T-helper 22 cell (primary cell): ENCODE measurements at places on chromosomes 6 and 20.

GRCh38 chr6:98433325-98434056 lies 400.9 kb upstream of the POU3F2 start:
- no peak for DNase-seq

- DNase-seq, result no peak
Observed at GRCh38 chr6:160217073-160217472, 41.5 kb downstream of the SLC22A2 start.

DNA sequence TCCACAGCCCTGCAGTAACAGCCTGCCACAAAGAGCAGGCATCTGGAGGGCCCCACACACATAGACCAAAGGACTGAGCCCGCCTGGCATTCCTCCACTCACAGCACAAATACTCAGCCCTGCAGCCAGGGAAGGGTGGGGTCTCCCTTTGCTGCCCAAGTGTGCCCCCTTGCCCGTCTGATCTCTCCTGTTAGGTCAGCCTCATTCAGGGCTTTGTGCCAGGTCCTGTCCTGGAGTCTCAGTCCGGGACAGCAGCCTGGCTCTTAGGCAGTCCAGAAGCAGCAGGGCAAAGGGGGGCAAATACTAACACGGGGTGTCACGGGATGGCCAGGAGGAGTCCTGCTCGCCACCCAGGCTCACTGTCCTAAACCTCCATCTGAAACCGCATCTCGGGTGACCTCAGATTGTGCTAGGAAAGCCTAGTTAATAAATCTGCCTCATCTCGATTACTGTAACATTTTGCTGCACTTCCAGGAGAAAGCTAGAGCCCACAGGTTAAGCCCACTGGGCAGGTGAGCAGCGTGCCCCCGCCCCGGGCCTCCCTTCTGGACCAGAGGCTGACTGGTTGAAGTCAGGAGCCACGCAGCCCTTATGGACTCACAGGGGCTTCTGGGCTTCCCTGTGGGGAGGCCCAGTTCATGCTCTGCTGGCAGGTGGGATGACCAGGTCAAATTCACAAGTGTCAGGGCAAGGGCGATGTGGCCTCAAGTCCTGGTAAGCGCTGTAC lies 3.2 kb upstream of the OGFR start:
- no peak for DNase-seq

DNA sequence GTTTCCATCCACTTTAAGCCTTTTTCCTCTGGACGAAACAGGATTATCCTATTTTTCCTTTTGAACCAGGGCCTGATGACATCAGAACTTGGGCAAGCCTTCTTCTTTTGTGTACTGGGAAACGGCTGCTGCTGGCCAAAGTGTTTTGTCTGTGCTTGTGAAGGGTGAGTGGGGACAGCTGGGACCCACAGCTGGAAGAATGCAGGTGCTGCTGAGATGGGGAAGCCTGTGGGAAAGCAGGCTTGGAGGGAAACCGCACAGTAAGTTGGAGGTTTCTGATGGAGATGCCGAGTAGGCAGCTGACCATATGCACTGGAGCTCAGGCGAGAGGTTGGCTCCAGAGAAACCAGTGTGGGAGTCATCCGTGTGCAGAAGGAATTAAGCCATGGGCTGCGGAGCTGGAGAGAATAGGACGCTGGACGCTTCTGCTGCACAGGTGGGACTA lies 8.5 kb upstream of the PSMG4 start:
- no peak for DNase-seq

- DNase-seq, result no peak
Observed at GRCh38 chr6:32107406-32107805, 1.7 kb downstream of the TNXB start.

GRCh38 chr20:59207742-59208357 lies 44.2 kb downstream of the ZNF831 start:
- peak; percentile 51 for DNase-seq

DNA sequence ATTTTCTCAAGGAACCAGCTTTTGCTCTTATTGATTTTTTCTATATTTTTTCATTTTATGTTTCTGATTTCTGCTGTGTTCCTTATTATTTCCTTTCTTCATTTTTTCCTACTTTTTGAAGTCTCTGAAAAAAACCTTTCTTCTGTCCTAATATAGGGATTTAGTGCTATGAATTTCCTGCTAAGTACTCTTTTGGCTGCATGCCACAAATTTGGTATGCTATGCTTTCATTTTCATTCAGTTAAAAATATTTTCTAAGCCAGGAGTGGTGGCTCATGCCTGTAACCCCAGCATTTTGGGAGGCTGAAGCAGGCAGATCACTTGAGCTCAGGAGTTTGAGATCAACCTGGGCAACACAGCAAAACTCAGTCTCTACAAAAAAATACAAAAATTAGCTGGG lies 30.6 kb downstream of the SIRPD start:
- no peak for DNase-seq

GRCh38 chr6:166162599-166163342 lies 4.9 kb downstream of the TBXT start:
- DNase-seq, result no peak

GRCh38 chr6:80235647-80236046 lies 129.2 kb downstream of the BCKDHB start:
- DNase-seq, result no peak

- no peak for DNase-seq
Observed at GRCh38 chr20:41738604-41739206, 120.5 kb upstream of the CHD6 start.

DNA sequence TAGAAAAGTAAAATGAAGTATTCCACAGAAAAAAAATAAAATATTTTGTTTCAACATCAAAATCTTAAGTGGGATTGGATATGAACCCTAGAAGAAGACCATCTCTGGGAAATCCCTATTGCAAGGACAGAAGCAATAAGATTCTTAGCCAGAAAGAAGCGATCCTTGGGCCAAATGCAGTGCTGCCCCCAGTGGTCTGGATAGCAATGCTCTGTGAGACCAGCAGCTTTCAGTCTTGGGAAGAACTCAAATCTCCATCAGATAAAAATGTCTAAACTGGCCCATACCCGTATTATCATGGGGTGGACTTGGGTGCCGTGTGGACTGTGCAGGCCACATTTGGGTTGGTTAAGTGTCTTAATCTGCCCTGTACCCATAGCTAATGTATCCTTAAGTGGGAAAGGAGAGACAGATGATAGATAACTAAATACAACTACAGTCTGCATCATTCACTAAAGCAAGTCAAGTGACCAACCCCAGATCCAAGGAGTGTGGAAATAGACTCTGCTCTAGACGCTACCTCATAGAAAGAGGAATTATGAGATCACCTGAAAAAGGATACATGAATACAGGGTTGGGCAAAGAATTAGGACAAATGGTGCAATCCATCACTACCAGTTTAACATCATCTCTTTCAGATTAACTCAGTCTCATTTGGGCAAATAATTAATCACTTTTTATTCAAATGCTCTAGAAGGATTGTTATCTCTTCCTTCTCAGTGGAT lies 38.9 kb upstream of the SNAP25 start:
- no peak for DNase-seq
